ENCODE measurements at places on chromosomes 11 and 22.

GRCh38 chr22:24592851-24593558 lies at the start of gene LRRC75B:
TSS of gene LRRC75B (minus strand) at chr22:24593073. CDS start at chr22:24593039, 34 bp downstream.
- peak; percentile 44 for DNase-seq

- no peak for DNase-seq
Measured at GRCh38 chr22:23190526-23190925, 10.2 kb downstream of the BCR start.

- DNase-seq, result peak; percentile 16
Measured at GRCh38 chr11:86416494-86416893, 41.8 kb downstream of the CCDC81 start.

DNA sequence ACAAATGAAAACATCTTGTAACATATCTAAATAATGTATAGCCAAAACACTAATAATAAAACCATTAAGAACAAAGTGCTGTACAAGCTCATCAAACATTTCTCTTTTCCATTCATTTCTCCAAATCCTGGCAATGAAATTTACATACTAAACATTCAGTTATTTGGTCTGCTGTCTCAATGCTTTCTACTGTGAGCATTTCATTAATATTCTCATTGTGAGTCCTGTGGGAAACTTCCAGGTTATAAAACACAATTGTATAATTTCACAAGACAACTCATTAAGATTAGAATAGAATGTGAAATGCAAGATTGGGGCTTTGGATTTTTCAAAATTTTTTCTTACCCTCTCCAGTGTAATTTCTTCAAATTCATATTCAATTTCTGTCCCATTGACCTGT lies 876.9 kb upstream of the CCDC90B start:
- DNase-seq, result no peak

DNA sequence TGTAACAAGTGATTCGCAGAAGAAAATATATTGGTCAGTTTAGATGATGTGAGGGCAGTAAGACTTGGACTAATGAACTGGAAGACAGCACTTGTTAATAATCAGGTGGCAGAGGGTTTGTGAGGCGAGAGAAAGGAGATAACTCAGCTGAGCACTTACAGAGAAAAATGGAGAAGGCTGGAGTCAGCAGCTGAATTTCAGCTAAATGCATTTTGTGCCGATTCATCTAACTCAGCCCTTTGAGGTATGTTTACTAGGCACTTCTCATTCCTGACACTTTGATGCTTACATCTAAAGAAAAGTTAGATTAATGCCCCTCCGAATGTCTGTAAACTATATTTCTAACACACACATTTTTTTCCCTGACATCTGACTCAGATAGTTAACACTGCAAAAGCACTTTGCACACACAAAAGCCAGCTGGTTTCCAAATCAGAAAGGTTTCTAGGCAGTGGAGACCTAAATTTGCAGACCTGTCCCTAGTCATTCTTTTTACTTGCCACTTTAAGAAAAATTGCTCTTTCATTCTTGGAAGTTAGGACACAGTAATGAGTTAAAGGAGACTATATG lies 859.5 kb upstream of the CCDC90B start:
- DNase-seq, result no peak
